ENCODE measurements at places on chromosomes 7 and 10.

DNA sequence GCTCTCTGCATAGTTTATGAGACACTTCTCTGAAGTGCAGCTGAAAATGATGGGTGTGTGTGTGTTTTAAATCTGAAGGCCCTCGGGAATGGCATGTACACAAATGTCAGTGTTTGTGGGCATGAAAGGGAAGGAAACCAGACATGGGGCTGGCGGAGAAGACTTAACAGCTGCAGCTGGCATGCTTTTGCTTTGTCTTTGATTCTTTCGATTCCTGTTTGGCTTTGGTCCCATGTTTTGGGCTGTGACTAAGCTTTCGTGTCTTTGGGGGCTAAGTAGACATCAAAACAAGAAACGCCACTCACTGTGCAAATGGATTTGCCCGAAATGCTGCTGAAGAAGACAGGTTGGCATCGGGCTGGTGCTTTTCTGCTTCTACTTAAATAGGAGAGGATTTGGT lies 179.3 kb downstream of the PFKFB3 start:
- no peak for DNase-seq
- H3K4me3 ChIP-seq = no peak overlapping the region
- no peaks in the 10 kb centered on the region for H3K27me3 ChIP-seq
- peaks cover 18% of the 10 kb centered on the region for H3K36me3 ChIP-seq
- H3K4me1 ChIP-seq = no peaks in the 10 kb centered on the region

DNA sequence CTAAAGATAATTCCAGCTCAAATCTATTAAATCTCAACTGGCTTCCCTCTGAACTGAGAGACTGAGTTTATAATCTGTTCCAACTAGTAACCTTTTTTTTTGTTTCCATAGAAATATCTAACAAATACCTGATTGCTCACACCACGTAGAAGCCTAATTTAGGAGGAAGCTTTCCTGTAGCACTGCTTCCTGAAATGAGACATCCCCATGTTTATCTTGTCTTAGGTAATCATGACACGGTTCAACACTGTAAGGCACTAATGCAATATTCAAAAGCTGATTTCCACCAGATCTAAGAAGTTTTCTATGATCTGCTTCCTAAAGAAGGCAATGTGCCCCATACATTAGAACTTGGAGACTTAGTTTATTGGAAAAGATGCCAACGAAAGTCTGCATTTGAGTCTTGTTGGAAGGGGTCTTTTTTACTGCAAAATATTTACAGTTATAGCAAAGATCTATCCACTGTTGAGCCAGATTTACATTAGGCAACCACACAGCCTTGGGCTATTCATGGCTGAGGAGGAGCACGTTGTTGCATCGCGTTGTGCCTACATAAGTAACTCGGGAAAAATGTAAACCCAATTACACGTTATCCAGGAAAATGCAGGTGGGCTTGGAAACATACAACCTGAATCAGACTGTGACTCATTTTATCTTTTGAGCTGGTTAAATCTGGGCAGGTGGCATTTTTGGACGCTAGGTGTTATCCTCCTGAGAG lies 66.3 kb downstream of the VIPR2 start:
- no peak overlapping the region for H3K27ac ChIP-seq
- H3K4me1 ChIP-seq = no peaks in the 10 kb centered on the region
- H3K4me3 ChIP-seq = no peak overlapping the region
- peaks cover 4% of the 10 kb centered on the region for H3K27me3 ChIP-seq
- DNase-seq = no peak

- no peaks in the 10 kb centered on the region for H3K36me3 ChIP-seq
- peaks cover 62% of the 10 kb centered on the region for H3K4me1 ChIP-seq
- DNase-seq = no peak
- H3K27ac ChIP-seq = no peak overlapping the region
- H3K4me3 ChIP-seq = no peak overlapping the region
Observed at GRCh38 chr10:32953277-32953927, 4.6 kb downstream of the ITGB1 start.

DNA sequence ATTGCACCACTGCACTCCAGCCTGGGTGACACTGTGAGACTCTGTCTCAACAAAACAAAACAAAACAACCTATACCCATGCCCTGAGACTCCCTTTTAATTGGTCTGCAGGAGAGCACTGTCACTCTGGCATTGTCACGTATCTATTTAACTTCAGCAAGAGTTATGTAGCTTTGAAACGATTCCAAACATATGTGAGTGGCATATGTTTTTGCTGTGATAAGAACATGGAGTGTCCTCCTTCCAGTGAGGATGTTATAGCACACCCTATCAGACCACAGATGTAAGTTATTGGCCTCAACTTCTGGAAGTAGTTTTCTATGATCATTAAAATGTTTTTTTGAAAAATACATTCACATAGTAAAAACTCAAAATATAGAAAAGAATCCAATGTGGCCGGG lies 15.5 kb upstream of the DNAJC12 start:
- H3K27ac ChIP-seq = no peak overlapping the region
- DNase-seq = no peak
- peaks cover 14% of the 10 kb centered on the region for H3K4me1 ChIP-seq
- H3K27me3 ChIP-seq = no peaks in the 10 kb centered on the region
- H3K4me3 ChIP-seq = no peak overlapping the region
- H3K36me3 ChIP-seq = no peaks in the 10 kb centered on the region

- no peaks in the 10 kb centered on the region for H3K4me1 ChIP-seq
- no peak overlapping the region for H3K27ac ChIP-seq
- no peak overlapping the region for H3K4me3 ChIP-seq
Observed at GRCh38 chr7:69553190-69553589, 45.1 kb upstream of the AUTS2 start.

DNA sequence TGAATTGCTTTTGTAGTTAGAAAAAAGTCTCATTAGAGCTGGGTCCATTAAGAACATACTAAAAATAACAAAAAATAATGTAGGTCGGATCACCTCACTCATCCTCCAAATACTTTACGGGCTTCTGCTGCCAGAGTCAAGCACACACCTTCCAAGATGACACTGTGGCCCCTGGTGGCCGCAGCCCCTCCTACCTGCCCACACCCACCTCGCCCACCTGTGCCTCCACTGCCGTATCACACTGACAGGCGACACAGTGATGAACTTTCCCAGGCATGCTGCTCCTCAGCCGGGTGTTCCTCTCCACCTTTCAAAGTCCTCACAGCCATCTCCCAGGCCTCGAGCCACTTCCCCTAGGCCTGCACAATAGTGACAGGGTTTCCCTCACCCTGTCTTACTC lies 60.9 kb downstream of the STK17A start:
- peaks cover 40% of the 10 kb centered on the region for H3K4me1 ChIP-seq
- no peaks in the 10 kb centered on the region for H3K27me3 ChIP-seq
- no peak for DNase-seq
- H3K36me3 ChIP-seq = peaks cover 30% of the 10 kb centered on the region

- no peaks in the 10 kb centered on the region for H3K27me3 ChIP-seq
- no peak overlapping the region for H3K27ac ChIP-seq
- H3K36me3 ChIP-seq = no peaks in the 10 kb centered on the region
Observed at GRCh38 chr7:95245828-95246500, 78.4 kb downstream of the PON1 start.

GRCh38 chr10:31135171-31135570 lies 103.5 kb upstream of the ZNF438 start:
- peak overlapping the region; percentile 96 for H3K27ac ChIP-seq
- H3K27me3 ChIP-seq = no peaks in the 10 kb centered on the region
- peaks cover 33% of the 10 kb centered on the region for H3K4me1 ChIP-seq
- no peaks in the 10 kb centered on the region for H3K36me3 ChIP-seq
- H3K4me3 ChIP-seq = peak overlapping the region; percentile 69
- no peak for DNase-seq

GRCh38 chr7:2014391-2015241 lies 218.1 kb downstream of the MAD1L1 start:
- H3K4me1 ChIP-seq = peaks cover 29% of the 10 kb centered on the region
- DNase-seq = no peak
- no peaks in the 10 kb centered on the region for H3K27me3 ChIP-seq
- H3K27ac ChIP-seq = no peak overlapping the region
- H3K36me3 ChIP-seq = peaks cover 2% of the 10 kb centered on the region
- H3K4me3 ChIP-seq = no peak overlapping the region

GRCh38 chr7:148916186-148916585 lies 32.1 kb upstream of the EZH2 start:
- no peaks in the 10 kb centered on the region for H3K36me3 ChIP-seq
- H3K27ac ChIP-seq = peak overlapping the region; percentile 56
- no peak overlapping the region for H3K4me3 ChIP-seq
- H3K4me1 ChIP-seq = peaks cover 18% of the 10 kb centered on the region

DNA sequence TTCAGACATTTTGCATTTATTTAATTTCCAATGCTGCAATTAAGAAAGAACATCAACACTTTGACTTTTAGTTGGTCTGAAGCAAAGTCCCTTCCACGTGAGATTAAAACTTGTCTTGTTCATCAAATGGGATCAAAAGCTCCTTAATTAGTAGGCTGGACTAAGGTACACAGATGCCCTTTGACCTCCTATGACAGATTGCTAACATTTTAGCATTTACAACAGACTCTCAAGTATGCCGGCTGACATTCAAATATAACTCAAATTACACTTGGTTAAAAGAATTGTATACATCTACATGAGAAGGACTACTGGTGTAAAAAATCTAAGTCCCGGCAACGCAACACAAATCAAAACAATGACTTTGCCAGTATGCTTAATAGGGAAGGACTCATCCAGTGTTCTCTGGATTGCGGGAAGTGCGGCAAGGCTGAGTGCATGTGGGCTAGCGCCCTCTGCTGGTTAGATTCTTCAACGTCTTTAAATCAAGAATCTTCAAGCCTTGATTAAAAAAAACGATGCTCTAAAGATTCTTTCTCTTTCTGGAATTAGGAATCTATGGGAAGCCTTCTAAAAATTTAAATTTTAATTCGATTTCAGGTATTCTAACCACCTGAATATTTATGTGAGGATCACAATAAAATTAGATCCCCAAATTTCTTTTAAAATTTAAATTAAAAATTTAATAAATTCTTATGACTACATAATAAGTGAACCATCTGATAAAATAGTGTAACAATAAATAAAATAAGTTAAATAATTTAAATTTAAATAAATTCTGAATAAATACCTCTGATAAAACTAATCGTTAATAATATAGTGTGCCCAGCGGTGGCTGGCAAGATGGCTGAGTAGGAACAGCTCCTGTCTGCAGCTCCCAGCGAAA lies 444.7 kb downstream of the DGKB start:
- H3K4me3 ChIP-seq = peak overlapping the region; percentile 34
- peak; percentile 54 for DNase-seq
- no peaks in the 10 kb centered on the region for H3K36me3 ChIP-seq
- H3K4me1 ChIP-seq = peaks cover 8% of the 10 kb centered on the region
- H3K27me3 ChIP-seq = no peaks in the 10 kb centered on the region
